ENCODE measurements at places on chromosomes 11 and 22.

GRCh38 chr11:62077132-62077531 is 46.7 kb upstream of the INCENP start:
- no peak overlapping the region for H3K27ac ChIP-seq
- H3K4me3 ChIP-seq: no peak overlapping the region
- no peaks in the 10 kb centered on the region for H3K27me3 ChIP-seq
- no peak for DNase-seq

DNA sequence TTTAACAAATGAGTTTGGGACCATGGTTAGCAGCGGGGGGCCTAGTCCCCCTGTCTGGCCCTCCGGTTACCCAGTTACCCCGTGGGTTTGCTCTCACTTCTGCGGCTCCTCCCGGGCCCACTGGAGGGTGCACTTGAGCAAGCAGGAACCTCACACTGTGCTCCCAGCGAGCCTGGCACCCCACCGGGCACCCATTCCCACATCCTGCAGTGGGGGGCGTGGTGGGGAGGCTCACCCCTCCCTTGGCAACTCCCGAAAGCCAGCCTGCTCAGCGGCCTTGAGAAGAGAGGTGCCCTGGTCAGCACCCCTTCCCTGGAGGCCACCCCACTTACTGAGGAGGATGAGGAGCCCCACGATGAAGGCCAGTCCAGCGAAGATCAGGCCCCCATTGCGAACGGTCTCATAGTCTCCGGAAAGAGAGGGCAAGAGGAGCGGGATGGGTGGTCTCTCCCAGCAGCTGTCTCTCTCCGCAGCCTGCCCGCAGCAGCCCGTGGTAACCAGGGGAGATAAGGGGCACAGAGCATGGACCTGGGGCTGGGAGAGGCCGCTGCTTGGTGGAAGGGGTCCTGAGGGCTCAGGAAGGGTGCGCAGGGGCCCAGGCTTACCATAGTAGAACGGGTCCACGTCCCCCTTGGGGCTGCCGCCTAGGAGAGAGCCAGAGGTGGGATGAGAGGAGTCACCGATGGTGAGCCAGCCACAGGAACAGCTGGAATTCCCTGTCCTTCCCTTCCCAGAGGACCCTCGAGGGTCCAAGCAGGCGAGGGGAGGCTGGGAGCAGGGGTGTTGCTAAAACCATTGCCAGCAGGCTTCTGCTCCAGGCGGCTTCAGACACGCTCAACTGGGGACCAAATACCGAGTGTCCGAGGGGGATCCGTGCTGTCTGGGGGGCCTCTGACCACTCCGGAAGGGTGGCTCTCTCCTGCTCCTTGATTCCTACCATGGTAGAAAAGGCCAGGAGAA is 2.2 kb downstream of the FXYD2 start:
- no peaks in the 10 kb centered on the region for H3K27me3 ChIP-seq
- peak; percentile 77 for DNase-seq
- peak overlapping the region; percentile 53 for H3K27ac ChIP-seq
- no peaks in the 10 kb centered on the region for H3K36me3 ChIP-seq
- peak overlapping the region; percentile 55 for H3K4me3 ChIP-seq

DNA sequence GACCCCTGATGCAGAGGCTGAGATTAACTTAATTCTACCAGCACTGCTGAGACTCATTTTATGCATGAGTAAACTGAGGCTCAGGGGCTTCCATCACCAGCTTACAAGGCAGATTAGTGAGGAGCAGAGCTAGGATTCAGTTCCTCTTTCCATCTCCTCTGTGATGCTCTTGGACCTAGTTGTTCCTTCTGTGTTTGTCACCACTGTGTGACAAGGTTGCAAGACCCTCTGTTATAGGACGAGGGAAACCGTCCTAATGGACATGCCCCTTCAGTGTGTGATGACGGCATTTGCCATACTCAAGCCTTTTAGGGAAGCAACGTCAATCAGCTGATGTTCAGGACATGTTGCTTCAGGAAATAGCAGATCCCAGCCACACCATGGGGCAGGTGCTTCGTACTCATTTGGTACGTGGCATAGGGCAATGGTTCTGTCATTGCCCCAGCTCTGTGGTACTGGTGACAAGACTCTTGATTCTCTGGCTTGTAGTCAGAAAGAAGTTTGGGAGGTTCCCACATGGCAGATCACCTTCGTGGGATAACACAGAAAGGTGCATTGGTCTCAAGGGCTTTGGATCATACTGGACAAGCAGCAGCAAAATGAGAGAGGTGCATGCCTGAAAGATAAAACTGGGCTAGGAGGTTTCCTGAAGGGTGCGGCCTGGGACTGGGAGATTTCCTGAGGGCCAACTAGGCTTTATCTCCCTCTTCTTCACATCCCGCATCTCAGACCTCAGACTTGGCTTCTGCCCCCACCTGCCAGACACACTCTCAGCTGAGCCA is 23.9 kb upstream of the CD44 start:
- H3K27me3 ChIP-seq: no peaks in the 10 kb centered on the region
- DNase-seq: no peak
- H3K4me1 ChIP-seq: peaks cover 17% of the 10 kb centered on the region
- no peaks in the 10 kb centered on the region for H3K36me3 ChIP-seq
- no peak overlapping the region for H3K27ac ChIP-seq

DNA sequence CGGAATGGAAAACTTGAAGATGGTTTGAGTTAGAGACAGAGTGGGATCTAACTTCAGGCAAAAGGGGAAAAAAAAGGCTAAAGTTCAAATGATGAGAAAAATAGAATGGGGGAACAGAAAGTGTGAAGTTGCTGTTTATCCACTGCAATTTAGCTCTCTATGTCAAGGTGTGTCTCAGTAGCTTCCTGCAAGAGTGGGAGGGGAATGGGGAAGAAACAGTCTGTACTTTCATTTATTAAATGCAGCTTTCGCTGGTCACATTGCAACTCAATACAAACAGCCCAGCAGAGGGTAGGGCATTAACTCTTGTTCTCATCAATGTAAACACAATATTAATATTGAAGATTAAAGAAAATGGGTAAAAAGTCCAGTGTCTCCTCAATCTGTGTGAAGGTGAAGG is 214.7 kb upstream of the SYN3 start:
- H3K36me3 ChIP-seq: no peaks in the 10 kb centered on the region
- DNase-seq: no peak
- no peaks in the 10 kb centered on the region for H3K27me3 ChIP-seq
- no peak overlapping the region for H3K27ac ChIP-seq
- H3K4me1 ChIP-seq: no peaks in the 10 kb centered on the region
